ENCODE measurements at places on chromosomes 5 and 9. TPM values are rescaled to one million over a fixed set of nuclear protein-coding genes. Genes with fewer than 3 reads are reported as not detected.

GRCh38 chr5:58149746-58150145, 310.1 kb downstream of the PLK2 start:
- no peak for ATAC-seq

GRCh38 chr5:79955941-79956670, 35.0 kb downstream of the MTX3 start:
- no peak for ATAC-seq

DNA sequence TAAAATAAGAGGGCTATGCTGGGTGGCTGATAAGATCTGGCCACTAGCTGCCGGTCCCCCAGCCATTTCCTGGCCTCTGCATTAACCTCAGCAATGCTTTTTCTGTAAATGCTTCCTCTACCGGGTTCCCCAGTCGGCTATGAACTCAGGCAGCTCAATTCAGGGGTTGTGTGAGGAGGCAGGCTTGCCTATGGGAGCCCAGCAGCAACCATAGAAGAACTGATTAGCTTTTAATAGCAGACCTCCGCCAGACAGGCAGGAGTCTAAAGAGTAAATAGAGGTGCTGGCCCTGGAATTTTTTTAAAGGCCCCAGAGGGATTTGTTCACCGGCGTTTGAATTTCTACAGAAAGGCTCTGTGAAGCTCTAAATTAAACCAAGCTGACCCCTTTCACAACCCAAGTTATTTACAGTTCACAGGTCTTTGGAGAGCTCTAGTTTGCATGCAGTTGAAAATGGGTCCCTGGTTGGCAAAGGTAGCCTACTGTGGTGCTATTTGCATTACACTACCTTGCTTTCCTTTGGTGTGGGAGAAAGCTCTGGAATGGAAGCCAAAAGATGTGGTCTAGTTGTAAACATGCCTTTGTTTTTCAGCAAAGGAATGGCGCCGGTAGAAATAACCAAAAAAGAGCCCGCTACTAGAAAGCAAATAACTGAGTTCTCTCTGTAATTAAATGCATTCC, 289.7 kb upstream of the SEMA6A start:
- ATAC-seq: no peak

DNA sequence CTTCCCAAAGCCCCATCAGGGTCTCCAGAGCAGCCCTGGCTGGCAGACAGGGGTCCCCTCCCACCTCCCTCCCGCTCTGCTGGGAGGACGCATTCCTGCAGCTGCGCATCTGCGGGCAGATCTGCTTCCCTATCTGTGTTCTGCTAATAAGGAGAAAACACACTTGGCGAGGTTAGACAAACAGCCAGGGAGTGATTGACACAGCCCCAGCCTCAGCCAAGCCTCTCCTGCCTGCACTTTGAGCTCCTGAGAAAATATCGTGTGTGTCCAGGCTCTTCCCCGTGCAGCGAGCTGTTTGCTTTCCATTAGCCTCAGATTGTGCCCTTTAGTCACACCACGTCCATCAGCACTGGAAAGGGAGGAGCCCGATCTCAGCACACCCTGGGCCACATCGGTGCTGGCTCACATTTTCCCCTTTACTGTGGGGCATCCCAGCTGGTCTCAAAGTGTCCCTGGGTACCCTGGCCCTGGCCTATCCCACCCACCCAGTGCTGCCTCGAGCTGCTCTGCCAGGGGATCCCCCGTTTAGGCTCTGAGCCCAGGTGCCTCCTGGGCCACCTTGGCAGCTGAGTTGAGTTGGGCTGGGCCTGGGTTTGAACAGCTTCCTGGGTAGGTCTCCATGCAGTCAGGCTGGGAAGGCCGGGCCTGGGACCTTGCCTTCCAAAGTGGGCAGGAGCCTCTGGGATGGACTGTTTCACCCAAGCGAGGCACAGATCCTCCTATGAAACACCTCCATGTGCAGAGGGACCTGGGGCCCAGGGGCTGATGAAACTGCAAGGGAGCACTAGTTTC, 61.1 kb downstream of the BARX1 start:
- ATAC-seq: no peak

GRCh38 chr5:113321276-113321675, 113.5 kb downstream of the TSSK1B start:
- no peak for ATAC-seq

DNA sequence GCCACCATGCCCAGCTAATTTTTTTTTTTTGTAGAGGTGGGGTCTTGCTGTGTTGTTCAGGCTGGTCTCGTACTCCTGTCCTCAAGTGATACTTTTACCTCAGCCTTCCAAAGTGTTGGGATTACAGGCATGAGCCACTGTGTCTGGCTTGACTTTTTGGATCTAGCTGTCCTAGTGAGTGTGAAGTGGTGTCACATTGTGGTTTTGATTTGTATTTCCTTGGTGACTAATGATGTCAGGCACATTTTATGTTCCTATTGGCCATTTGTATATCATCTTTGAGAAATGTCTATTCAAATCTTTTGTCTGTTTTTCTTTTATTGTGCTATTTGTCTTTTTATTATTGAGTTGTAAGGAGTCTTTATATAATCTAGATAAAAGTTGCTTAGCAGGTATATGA, 53.5 kb upstream of the MCCC2 start:
- no peak for ATAC-seq

GRCh38 chr5:159697530-159697929, 218.8 kb upstream of the ADRA1B start:
- ATAC-seq: no peak

DNA sequence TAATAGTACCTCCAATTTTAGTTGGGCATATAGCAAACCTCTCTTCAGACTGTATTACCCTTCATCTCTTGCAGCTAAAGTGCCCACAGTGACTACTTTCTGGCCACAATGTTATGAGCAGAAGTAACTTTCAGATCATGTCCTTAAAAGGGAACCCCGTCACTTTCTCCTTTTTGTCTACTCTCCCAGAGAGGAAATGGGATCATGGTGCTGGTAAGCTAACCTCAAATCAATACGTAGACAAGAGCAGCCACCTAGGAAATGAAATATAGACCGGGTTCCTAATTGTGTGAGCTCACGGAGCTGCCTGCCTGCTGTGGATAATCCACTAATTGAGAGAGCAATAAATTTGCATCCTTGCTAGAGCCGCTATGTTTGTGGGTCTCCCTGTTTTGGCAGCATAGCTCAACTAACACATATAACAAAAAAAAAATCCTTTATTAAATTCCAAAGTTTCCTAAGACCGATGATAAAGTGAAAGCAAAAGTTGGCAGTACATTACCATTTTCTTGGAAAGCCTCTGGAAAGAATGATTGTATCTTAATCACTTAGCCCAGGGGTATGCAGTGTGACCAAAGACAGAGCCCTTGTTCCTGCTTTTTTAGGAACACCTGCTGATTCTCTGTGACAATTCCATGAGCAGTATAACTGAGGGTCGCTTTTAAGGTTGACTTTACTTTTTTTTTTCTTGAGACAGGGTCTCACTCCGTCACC, 5.6 kb upstream of the IL7R start:
- ATAC-seq: no peak

GRCh38 chr9:93099551-93100275, 3.7 kb downstream of the CARD19 start:
- ATAC-seq: no peak

GRCh38 chr5:78354066-78354670, 6.2 kb upstream of the SCAMP1 start:
- no peak for ATAC-seq

GRCh38 chr5:168965638-168966037, 335.3 kb downstream of the SLIT3 start:
- ATAC-seq: no peak

PGM5 gene
- 502 TPM for total RNA-seq

THOC3 gene
- 21.1 TPM for total RNA-seq

Data from gastroesophageal sphincter (tissue), 4 donors.